ENCODE measurements at places on chromosomes 2 and 18. TPM values are rescaled to one million over a fixed set of nuclear protein-coding genes. Genes with fewer than 3 reads are reported as not detected.

Gene ZNF514
- total RNA-seq: 22.3 TPM

Gene KLHL30
- 33.4 TPM for total RNA-seq

Gene FTCDNL1
- 3.4 TPM for total RNA-seq

DNA sequence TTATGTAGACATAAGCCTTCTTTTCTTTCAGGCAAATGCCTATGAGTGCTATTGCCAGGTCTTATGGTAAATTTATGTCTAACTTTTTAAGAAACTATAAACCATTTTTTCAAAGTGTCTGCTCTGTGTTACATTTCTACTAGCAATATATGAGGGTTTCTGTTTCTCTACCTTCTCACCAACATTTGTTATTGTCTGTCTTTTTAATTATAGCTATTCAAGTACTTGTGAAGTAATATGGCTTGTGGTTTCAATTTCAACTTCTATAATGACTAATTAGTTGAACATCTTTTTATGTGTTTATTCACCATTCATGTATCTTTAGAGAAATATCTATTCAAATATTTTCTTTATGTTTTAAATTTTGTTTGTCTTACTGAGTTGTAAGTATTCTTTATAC is 213.1 kb upstream of the MC4R start:
- no peak overlapping the region for H3K4me3 ChIP-seq
- no peaks in the 10 kb centered on the region for H3K27me3 ChIP-seq
- no peaks in the 10 kb centered on the region for H3K36me3 ChIP-seq
- H3K4me1 ChIP-seq: no peaks in the 10 kb centered on the region
- no peak overlapping the region for H3K27ac ChIP-seq

- H3K4me3 ChIP-seq: no peak overlapping the region
- H3K4me1 ChIP-seq: peaks cover 6% of the 10 kb centered on the region
- H3K27me3 ChIP-seq: no peaks in the 10 kb centered on the region
- no peak for DNase-seq
- no peaks in the 10 kb centered on the region for H3K36me3 ChIP-seq
Observed at GRCh38 chr2:6941299-6942046, 24.3 kb downstream of the RNF144A start.

DNA sequence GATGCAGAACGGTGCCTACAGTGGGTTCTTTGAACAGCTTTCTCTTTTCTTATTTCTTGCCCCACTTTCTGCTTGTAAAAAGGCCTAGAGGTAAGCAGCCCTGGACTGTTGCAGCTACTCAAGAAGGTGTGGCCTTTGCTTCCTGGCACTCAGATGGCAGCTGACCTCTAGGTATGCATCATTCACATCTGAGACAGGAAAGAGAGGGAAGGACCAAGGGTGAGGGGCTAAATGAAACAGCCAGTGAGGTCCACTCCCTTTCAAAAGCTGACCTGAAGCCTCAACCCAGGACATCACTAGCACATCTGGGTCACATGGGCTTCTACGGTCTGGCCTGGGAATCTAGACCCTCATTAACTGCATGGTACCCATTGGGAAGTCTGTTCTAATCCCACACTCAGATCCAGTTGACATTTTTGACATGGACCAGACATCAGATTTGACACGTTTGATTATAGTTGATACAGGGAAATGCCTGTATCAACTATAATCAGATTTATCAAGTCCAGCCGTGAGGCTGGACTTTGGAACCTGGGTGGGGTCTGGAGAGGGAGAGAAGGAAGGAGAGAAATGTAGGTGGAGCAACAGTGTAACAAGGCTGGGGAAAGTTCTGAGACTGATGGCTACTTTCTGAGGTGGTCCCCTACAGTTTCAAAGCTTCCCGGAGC is 60.2 kb downstream of the E2F6 start:
- peaks cover 14% of the 10 kb centered on the region for H3K4me1 ChIP-seq
- no peak for DNase-seq
- peak overlapping the region; percentile 46 for H3K4me3 ChIP-seq
- H3K27ac ChIP-seq: peak overlapping the region; percentile 91

Data from thoracic aorta (tissue), 2 donors.